Aorta (tissue), 5 donors: ENCODE measurements at places on chromosomes 2 and 18.

- H3K27ac ChIP-seq, result no peak overlapping the region
- H3K36me3 ChIP-seq, result no peaks in the 10 kb centered on the region
- H3K4me3 ChIP-seq, result no peak overlapping the region
- DNase-seq, result no peak
- H3K27me3 ChIP-seq, result no peaks in the 10 kb centered on the region
Measured at GRCh38 chr2:38032946-38033345, 43.0 kb downstream of the CYP1B1 start.

DNA sequence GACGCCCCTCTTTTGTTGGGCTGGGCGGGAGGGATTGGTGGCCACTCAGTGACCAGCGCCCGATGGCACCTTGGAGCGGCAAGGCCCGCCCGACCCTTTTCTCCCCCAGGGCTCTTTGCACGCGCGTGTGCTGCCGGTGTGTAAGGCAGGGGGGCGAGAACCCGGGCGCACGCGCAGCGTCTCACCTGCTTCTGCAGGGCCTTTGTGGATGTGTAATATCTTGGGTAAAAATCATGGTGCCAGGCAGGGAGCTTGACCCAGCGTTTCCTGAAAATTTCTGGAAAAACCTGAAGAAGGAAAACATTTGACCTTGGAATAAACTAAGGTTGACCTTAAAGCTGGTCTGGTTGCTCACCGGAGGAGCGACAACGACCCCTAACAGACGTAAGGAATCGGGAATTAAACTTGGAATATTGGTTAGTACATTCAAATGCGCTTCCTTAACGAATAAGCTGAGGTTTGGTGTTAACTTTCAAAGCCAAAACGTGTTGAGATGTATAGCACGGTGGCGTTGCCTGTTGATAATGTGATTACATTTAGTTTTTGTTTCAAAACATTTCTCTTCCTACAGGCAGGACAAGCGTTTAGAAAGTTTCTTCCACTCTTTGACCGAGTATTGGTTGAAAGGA is 438 bp downstream of the HSPE1 start:
- H3K4me1 ChIP-seq, result no peaks in the 10 kb centered on the region
- H3K27me3 ChIP-seq, result no peaks in the 10 kb centered on the region
- DNase-seq, result no peak
- peaks cover 4% of the 10 kb centered on the region for H3K36me3 ChIP-seq
- H3K27ac ChIP-seq, result peak overlapping the region; percentile 92
- peak overlapping the region; percentile 72 for H3K4me3 ChIP-seq

DNA sequence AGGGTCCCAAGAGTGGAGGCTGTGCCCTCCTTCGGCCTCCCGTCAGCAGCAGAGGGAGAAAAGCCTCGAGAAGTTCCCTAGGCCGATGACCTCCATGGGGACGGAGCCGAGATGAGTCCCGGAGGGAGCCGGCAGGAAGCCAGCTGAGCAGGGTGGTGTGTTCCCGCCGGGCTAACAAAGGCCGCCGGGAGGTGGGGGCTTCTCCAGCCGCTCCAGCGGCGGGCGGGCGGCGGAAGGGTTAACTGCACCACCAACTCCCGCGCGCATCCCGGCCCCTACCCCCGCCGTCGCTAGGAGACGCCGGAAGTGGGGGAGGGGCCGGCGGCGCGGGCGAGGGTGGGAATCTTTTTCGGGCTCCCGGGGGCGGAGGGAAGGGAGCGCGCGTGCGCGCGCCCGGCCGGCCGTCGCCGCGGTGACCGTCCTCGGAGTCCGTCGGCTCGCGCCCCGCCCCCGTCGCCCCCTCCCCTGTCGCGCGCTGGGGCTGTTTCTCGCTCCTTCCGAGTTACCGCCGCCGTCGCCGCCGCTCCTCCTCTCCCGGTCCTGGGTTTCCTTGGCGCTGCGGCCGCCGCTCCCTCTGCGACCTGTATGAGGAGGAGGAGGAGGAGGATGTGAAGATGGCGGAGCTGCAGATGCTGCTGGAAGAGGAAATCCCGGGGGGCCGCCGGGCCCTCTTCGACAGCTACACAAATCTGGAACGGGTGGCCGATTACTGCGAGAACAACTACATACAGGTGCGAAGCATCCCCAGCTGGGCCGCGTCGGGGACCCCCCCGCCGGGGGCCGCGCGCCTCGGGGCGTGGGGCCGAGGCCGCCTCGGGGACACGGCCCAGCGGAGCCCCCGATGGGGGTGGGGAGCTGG is at the start of gene ABI2:
Gene ABI2, plus strand, starts transcription at position 494 of the 859 bp plus-strand sequence. Its CDS starts 121 bp downstream, at position 615.
- peak within 1 kb of the TSS; percentile 62 for H3K27ac ChIP-seq
- H3K36me3 ChIP-seq, result no peaks in the 10 kb centered on the region
- H3K4me3 ChIP-seq, result peak within 1 kb of the TSS; percentile 95
- no peaks in the 10 kb centered on the region for H3K4me1 ChIP-seq
- no peaks in the 10 kb centered on the region for H3K27me3 ChIP-seq
- DNase-seq, result peak; percentile 89

- no peaks in the 10 kb centered on the region for H3K4me1 ChIP-seq
- H3K27me3 ChIP-seq, result no peaks in the 10 kb centered on the region
- DNase-seq, result no peak
- H3K4me3 ChIP-seq, result no peak overlapping the region
Measured at GRCh38 chr2:132477436-132477835, 60.8 kb downstream of the GPR39 start.

DNA sequence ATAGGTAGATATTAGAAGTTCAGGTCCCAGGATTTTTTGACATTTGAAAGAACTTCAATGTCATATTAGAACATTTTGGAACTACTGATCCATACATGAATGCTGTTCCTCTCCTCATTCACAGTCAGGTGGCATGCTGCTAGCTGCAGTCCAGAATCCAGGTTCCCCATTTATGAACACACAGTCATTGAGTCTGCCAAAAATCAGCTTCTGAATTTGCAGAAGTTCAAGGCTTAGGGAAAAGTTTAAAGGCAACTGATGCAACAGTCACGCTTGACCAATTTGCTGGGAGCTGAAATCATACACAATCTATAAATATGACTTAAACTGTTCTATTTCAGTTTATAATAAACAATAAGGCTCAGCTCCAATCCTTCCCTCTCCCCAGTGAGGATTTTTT is 17.3 kb upstream of the TTR start:
- no peaks in the 10 kb centered on the region for H3K36me3 ChIP-seq
- H3K27me3 ChIP-seq, result no peaks in the 10 kb centered on the region
- H3K4me3 ChIP-seq, result no peak overlapping the region
- no peak for DNase-seq
